ENCODE measurements at places on chromosomes 1 and 21.

GRCh38 chr1:94936861-94937620, 10.1 kb upstream of the CNN3 start:
- no peak for DNase-seq

DNA sequence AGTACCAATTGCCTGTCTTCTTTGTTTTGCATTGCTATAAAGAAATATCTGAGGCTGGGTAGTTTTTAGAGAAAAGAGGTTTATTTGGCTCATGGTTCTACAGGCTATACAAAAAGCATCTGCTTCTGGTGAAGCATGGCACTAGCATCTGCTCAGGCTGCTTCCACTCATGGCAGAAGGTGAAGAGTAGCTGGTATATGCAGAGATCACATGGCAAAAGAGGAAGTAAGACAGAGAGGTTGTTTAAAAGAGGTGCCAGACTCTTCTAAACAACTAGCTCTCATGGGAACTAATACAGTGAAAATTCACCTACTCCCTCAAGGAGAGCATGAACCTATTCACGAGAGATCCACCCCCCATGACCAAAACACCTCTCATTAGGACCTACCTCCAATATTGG, 56.7 kb upstream of the GUCA2B start:
- DNase-seq = no peak

GRCh38 chr1:67735806-67736627, 51.0 kb downstream of the GADD45A start:
- DNase-seq = peak; percentile 31

- no peak for DNase-seq
Measured at GRCh38 chr1:10541286-10541685, 66.5 kb downstream of the PEX14 start.

GRCh38 chr1:14323568-14324247, 274.8 kb upstream of the KAZN start:
- no peak for DNase-seq

DNA sequence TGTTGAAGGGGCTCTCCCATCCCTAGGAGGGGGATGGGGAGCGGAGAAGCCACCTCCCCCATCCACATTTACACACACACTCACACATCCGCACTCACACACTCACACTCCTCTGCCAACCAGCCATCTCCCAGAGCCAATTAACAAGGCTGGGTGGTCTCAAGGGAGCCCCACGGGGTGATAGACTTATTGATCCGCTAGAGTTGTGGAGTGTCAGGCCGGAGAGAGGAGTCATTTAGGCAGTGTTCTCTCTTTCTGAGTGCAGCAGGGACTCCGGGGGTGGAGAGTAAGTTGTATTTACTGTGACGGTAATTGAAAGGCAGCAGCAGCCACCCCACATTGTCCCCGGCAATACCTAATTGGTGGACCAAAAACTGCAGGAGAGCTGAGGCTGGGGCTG, 61.6 kb downstream of the KLHDC7A start:
- no peak for DNase-seq

- no peak for DNase-seq
Measured at GRCh38 chr1:95554408-95554807, 320.4 kb downstream of the RWDD3 start.

GRCh38 chr1:24555591-24556413, at the start of gene NCMAP:
Gene NCMAP (plus strand): TSS chr1:24556087. CDS start chr1:24595431, 39,344 bp downstream.
- DNase-seq = peak; percentile 34

GRCh38 chr1:200223207-200223606, 186.6 kb downstream of the ZNF281 start:
- no peak for DNase-seq

DNA sequence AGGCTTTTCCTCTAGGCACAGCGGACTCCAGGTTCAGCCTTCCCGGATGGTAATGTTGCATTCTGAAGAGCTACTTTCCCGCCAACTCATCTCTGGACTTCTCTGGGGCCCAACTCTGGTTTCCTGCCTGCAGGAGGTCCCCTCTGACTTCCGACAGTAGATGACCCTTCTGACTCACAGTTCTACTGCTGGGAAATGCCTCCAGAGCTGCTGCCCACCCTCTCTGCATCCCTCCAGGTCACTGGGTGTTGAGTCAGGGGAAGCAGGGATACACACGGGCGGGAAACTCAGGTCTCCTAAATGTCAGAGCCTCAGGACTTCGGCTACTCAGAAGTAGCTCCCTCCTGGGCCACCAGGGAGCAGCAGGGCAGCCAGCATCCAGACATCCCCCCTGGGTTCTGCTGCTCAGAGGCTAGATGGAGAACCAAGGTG, 2.1 kb upstream of the KIF21B start:
- DNase-seq = no peak

GRCh38 chr1:41533731-41534080, 49.2 kb upstream of the EDN2 start:
- no peak for DNase-seq

DNA sequence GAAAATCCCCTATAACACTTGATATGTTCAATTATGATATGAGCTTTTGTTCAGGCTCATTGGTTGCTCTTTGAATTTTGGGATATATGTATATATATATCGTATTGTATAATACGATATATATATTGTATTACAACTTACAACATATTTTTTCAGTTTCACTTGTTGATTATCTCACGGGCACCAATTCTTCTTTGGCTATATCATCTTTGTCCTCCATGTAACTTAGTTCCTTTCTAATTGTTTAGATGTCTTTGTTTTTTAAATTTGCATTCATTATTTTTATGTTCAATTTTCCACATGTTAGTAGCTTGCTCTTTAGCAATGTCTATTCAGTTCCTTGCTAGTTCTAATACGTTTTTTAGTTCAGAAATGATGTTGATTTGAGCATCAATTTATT, 150.0 kb downstream of the BACH1 start:
- DNase-seq = no peak

DNA sequence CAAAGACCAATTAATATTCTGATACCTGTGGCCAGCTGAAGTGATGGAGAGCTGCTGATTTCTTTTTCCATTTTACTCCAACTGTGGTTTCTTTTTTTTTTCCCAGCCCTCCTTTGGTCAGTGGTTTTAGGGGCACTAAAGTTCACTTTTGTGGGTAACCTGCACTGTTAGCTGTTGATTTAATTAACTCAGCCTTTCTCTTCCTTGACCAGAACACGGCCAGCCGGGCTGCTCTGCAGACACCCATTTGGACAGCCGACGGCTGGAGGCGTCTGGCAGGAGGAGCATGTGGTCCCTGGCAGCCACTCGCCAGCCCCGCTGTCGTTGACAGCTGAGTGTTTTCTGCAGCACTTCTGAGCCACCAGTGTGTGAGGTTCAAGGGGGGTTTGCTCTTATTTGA, 136.2 kb upstream of the RUNX3 start:
- DNase-seq = no peak

DNA sequence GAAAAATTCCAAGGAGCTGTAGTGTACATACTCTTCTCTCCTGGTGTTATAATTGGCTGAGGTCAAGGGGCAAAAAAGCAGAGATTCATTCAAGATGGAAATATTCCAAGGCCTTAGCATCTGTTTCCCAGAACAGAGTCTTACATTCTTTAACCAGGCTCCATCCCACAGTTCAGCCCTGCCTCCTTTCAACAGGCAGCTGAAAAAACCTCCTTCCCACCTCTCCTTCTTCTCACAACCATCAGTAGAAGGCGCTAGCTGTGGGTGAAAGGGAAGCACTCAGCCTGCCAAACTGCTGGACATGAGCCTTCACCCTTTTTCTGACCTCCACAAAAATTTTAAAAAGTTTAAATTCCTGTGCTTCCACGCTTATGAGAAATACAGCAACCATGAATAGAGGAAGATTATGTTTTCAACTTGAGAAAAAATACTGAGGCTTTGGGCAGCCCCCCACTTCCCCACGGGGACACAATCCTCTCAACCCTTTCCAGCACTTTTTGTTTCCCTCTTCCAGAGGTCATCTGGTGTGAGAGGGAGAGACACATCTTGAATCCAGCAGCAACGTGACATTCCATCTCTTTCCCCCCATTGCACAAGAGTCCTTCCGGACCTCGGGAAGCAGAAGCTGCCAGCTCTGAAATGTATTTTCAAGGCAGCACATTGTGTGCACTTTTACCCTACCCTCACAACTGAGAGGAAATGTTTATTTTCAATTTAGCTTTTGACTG, 43.2 kb upstream of the FMO2 start:
- DNase-seq = no peak

DNA sequence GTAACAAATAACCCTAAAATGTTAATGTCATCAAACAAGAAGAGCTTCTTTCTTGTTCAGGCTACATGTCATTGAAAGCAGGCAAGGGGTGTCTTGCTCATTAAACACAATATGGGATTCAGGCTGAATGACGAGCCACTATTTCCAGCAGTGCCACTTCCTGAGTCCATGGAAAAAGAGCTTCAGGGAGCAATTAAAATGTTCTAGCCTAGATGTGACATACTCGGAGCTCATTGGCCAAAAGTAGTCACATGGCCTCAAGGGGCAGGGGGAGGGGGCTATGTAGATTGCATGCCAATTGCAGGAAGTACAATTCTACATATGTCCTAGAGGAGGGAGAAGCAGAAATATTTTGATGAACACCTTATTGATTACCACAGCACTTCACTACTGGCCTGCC, 685.3 kb upstream of the ADGRL2 start:
- DNase-seq = no peak

GRCh38 chr21:43329711-43330269, 97.1 kb downstream of the SIK1 start:
- DNase-seq = no peak

GRCh38 chr1:119114786-119115185, 25.7 kb downstream of the WARS2 start:
- no peak for DNase-seq

DNA sequence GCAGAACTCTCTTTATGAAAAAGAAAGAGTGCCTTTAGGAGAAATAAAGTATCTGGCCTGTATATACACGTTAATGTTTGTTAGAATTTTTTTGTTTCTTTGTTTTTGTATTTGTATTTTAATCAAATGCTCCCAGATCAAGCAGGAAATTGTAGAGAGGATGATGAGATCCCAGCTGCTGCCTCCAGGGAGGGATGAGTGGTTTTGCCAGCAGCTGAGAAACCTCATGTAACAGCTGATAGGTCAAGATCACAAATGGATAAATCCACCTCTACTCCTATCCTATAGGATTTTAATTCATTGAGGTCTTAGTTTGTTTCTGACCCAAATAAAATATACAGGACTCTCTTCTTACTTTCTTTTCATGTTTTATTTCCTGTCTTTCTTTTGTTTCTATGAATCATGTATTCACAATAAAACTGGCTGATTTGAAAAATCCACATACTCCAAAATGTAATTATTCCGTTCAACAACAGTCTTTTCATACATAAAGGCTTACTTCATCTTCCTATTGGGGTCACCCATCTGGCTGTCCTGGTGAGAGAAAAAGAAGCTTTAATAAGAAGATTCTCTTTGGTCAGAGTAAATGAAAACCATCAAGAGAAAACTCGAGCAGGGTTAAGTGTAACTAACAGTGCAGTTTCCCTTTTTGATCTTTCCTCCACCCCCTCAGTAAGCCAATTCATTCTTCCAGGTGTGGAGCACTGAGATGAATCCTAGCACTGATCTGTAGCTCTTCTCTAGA, 129.3 kb upstream of the PLPPR5 start:
- no peak for DNase-seq

DNA sequence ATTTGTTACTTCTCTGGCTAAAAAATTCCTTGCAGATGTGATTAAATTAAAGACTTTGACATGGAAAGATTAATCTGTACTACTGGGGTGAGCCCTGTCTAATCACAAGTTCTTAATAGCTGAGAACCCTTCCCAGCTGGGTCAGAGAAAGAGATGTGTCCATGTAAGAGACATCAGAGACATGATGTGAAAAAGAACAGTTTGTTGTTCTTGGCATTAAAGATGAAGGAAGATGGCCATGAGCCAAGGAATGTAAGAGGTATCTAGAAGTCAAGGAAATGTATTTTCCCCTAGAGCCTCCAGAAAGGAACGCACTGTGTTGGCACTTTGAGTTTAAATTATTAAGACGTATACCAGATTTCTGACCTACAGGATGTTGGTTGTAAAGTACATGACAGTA, 1271.5 kb upstream of the PRMT6 start:
- DNase-seq = no peak

DNA sequence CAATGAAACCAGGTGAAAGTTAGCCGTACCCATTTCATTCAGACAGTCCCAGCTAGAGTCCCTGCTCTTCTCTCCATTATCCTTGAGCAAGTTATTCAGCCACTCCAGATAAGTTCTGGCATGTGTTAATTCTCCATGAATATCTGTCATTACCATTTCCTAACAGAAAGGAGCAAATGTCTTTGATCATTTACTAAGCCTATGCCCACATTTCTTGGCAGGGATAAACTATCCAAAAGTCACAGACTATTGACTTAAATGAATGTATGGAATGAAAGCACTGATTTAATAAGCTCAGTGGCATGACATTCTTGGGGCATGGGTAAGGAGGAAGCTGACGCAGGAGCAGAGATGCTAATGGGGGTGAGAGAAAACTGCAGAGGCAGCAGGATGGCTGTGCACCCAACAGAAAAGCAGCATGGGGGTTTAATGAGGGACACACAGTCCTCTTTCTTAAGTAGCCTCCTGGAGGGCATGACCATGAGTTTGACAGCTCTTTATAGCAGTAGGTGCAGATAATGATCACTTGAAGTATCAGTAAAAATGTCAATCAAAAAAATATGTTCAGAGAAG, 17.6 kb upstream of the DHCR24 start:
- no peak for DNase-seq

- no peak for DNase-seq
Measured at GRCh38 chr1:204950353-204951001, 79.8 kb downstream of the NFASC start.

DNA sequence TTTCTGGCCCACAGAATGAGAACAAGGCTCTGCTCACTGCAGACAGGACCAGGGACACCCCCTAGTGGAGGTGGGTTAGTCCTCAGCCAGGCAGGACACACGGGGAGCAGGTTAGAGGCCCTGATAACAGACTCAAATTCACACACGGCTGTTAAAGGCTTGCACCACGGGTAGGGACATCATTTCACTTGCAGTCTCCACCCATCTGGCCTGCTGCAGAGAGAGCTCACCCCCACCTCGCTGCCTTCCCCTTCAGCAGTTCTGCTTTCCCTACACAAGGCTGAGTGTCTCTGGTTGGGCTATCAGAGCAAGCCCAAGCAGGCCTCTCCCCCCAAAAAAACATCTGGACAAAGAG, 20.6 kb downstream of the MEF2D start:
- no peak for DNase-seq

- DNase-seq = no peak
Measured at GRCh38 chr1:110341872-110342331, 2.7 kb downstream of the RBM15 start.

DNA sequence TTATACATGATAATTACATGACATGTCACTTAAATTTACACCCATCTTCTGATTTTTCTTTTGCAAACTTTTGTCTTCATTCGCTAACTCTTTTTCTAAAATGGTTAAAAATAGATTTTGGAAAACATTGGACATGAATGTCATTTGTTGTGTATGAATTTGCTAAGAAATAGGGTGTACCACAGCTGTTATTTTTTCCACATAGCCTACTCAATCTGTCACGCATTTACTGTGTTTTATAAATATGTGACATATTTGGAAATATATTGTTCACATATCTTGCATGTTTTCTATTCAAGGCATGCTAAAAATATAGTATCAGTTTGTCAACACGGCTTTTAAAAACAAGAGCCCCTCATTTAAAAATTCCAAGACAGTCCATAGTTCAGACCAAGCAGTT, 47.9 kb upstream of the TARBP1 start:
- DNase-seq = no peak

GRCh38 chr1:9121496-9122409, 7.1 kb downstream of the GPR157 start:
- DNase-seq = peak; percentile 22

- DNase-seq = no peak
Measured at GRCh38 chr1:63701187-63701586, 72.6 kb upstream of the ROR1 start.

- no peak for DNase-seq
Measured at GRCh38 chr1:6704746-6705145, 3.1 kb upstream of the DNAJC11 start.

GRCh38 chr1:94095112-94095637, 25.8 kb downstream of the ABCA4 start:
- no peak for DNase-seq

Data from activated gamma-delta T cell treated with Interleukin-2 at 50 U/mL for 16 hours (primary cell).